ENCODE measurements at places on chromosomes 5 and 9. TPM values are rescaled to one million over a fixed set of nuclear protein-coding genes. Genes with fewer than 3 reads are reported as not detected.

DNA sequence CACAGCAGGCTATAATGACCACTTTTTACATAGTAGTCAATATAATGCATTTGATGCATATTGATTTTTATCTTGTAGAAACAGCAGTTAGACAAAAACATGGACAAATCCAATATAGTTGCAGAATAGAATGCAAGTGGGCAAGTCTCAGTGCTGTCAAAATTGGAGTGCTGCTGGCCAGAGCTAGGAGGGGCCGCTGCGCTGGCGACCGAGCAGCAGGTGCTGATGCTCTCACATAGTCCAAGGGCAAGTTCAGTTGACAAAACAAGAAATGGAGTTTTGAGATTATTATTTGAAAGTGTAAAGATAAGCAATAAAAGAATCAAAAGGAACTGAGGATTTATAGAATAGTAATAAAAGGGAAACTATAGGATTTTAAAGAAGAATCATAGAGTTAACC, 60.6 kb upstream of the CDK20 start:
- H3K27me3 ChIP-seq: no peaks in the 10 kb centered on the region
- no peaks in the 10 kb centered on the region for H3K4me1 ChIP-seq
- no peak overlapping the region for H3K4me3 ChIP-seq
- no peaks in the 10 kb centered on the region for H3K36me3 ChIP-seq
- no peak overlapping the region for H3K27ac ChIP-seq

- no peaks in the 10 kb centered on the region for H3K36me3 ChIP-seq
- peaks cover 2% of the 10 kb centered on the region for H3K4me1 ChIP-seq
- DNase-seq: no peak
- no peak overlapping the region for H3K27ac ChIP-seq
- H3K27me3 ChIP-seq: no peaks in the 10 kb centered on the region
These were observed 98.8 kb upstream of the ADRA1B start for GRCh38 chr5:159817262-159818029.

The KDM4C gene
- 29.3 TPM for total RNA-seq

The ERAP2 gene
- total RNA-seq: 180 TPM

The PDZD2 gene
- 0.33 TPM for total RNA-seq
